ENCODE measurements at places on chromosomes 6 and 20. TPM values are rescaled to one million over a fixed set of nuclear protein-coding genes. Genes with fewer than 3 reads are reported as not detected.

GRCh38 chr20:49846206-49846807 lies 33.7 kb downstream of the SLC9A8 start:
- no peak for DNase-seq

Gene PTCRA
- total RNA-seq, result not detected

Gene KLC4
- total RNA-seq, result 29.7 TPM

DNA sequence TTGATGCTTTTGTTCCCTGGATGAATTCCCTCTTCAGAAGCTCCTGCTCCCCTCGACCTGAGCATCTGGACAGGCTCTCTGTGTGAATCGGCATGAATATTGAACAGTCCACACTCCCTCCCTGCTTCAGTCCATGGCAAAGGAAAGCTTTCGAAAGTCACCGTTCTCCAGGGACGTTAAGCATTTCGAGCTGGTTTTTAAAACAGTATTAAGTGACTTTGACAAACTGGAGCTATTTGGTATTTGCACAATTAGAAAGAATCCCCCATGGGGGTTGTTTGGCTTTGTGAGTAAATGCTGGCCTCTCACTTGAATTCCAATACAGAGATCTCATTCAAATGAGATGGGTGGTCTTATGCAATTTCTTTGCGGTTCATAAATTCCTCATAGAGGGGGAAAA lies 85.3 kb upstream of the TIAM2 start:
- DNase-seq, result no peak

DNA sequence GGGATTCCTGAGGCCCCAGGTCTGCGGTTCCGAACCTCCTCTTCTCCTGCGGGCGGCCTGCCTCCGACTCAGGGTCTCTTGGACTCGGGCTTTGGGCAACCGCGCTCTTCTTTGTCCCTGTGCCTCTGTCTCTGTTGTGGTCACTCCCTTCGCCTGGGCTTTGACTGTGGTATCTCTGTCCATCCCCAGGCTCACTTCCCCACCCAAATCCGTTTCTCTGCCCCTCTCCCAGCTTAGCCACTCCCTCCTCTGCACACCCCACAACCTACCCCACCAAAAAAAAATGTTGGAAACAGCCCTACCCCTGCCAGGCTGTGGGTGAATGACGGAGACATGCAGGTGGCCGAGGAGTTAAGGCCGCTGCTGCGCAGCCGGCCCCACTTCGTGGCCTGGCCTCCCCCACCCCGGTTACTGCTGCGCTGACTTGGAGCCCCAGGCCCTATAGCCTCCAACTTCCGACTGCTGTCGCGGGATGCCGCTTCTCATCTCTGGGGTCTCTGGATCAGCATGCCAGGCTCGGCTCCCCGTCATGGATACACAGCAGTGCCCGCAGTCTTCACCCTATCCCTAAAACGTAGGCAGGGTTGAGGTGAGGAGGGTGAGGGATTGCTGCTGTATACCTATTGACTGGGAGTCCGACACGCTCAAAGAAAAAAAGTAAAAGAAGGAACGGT lies 2.7 kb upstream of the MAFB start:
- DNase-seq, result no peak

Gene ERGIC3
- total RNA-seq, result 187 TPM

Gene MUCL3
- 0.20 TPM for total RNA-seq

Gene RPS6KA2
- 10.4 TPM for total RNA-seq
